ENCODE measurements at places on chromosomes 16 and 17.

DNA sequence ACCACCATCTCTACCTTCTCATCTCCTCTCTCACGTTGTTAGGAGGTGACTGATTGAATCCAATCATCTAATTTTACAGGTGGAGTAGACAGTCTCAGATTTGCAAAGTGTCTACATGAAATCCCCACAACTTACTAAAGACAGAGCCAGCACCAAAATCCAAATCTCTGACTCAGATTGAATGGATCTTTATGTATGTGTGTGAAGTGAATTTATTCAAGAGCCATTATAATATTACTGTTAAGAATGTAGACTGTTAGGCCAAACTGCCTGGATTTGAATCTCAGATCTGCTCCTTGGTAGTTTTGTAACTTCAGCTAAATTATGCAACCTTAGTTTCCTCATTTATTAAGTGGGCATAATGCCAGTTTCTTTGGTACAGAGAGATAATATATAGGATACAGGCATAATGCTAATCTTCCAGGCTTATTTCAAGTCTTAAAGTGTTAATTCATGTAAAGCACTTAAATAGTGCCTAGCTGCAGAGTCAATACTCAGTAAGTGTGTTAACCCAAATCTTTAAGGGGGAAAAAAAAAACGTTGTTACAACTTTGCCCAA lies 12.7 kb downstream of the CNEP1R1 start:
- no peak for DNase-seq

GRCh38 chr17:46877466-46877865 lies 26.1 kb downstream of the WNT9B start:
- no peak for DNase-seq

GRCh38 chr17:7559320-7560171 lies 996 bp downstream of the TNFSF13 start:
- no peak for DNase-seq

GRCh38 chr17:41965694-41966462 lies 717 bp upstream of the CNP start:
- DNase-seq = peak; percentile 78

- peak; percentile 74 for DNase-seq
These were observed 87.1 kb downstream of the CYTH1 start for GRCh38 chr17:78694805-78695531.

GRCh38 chr17:29722411-29723198 lies 99.9 kb upstream of the CORO6 start:
- peak; percentile 94 for DNase-seq

GRCh38 chr16:55169780-55170179 lies 154.2 kb upstream of the IRX6 start:
- no peak for DNase-seq

GRCh38 chr17:59845595-59846393 lies 46.9 kb downstream of the TUBD1 start:
- peak; percentile 73 for DNase-seq

GRCh38 chr17:80428796-80429195 lies 13.8 kb downstream of the ENDOV start:
- no peak for DNase-seq

DNA sequence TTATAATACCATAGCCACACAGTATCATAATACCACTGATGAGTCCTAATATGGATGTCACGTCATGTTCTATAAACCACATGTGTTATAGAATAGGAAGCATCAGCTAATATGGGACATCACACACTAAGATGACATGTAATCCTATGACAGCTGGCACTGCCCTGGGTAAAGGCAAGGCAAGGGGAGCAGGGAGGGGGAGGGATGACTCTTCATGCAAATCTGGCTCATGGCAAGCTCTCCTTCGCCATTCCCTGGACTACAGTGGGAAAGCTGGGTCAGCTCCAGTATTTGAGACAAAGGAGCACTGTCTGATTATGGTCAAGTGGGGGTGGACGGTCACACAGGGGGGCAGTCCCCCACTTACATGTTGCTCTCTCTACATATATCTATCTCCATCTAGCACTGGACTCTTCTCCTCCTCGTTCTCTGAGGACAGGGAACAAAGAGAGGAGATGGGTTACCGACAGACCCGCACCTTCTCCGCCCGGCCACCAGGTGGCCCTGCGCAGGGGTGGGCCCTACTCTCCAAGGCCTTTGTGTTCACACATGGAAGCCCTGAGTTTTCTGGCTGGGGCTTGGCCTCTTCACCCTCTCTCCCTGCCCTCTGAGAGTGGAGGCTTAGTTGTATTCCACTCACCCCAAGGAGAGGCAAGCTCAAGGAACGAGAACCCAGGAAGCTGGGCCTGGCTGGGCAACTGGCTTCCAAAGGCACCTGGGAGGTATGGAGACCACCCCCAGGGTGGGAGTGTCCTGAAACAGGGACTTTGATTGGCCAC lies 23.4 kb upstream of the MPO start:
- DNase-seq = peak; percentile 74

DNA sequence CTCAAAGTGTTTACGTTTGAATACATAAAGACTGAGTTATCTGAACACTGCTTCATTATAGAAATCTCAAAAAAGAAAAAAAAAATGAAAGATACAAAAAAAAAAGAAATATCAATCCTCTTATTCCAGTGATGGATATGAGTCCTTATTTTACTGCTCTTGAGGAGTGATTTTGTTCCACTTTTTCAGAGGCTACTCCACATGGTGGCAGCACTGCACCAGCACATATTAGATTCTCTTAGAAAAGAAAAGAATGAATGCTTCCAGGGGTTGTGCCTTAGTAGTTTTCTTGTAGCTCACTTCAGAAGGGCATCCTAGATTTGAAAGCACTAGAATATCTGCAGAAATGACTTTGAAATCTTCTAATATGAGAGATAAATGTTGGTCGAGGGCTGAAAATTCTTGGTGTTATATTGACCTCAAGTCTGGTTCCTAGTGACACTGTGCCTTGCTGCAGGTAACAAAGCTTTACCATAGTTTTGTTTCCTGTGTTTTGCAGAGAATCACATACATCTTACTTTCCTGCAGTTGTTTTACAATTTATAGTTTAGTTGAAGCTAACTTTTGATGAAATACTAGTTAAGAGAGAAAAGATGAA lies 25.9 kb downstream of the AP2B1 start:
- DNase-seq = peak; percentile 55

DNA sequence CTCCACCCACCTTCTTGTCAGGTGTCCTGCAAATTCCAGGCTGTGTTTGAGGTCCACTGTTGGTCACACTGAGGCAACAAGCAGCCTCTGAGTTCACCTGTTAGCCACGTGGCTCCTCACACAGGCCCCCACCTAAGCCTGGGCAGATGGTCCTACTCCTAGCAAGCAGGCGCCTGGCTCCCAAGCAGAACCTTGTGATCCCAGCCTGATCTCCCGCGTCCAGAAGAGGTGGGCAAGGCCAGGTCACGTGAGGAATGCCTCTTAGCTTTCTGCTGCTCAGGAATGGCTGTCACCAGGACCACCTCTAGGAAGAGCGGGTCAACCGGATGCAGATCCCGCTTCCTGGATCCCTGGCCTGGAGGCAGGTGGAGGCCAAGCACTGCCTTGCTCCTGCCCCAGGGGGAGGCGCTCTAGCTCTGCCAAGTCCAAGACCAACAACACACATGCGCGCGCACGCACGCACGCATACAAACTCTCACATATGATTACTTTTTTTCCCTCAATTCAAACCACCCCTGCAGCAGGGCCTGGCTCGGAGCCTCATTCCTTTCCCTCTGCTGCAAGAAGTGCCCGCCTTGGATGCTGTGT lies 9.5 kb downstream of the CYB561 start:
- DNase-seq = no peak

- peak; percentile 72 for DNase-seq
These were observed 355.3 kb downstream of the TOX3 start for GRCh38 chr16:52191531-52192134.

GRCh38 chr17:44780161-44780560 lies 21.4 kb downstream of the ADAM11 start:
- DNase-seq = no peak

GRCh38 chr16:68711421-68712139 lies 25.5 kb upstream of the CDH1 start:
- DNase-seq = peak; percentile 39

- no peak for DNase-seq
These were observed 232.3 kb upstream of the NLRP1 start for GRCh38 chr17:5816491-5817070.

GRCh38 chr17:55576996-55577586 lies 65.8 kb upstream of the SMIM36 start:
- peak; percentile 78 for DNase-seq

GRCh38 chr17:78365561-78366108 lies 5.8 kb upstream of the SOCS3 start:
- no peak for DNase-seq

- DNase-seq = no peak
These were observed 26.8 kb downstream of the LITAFD start for GRCh38 chr16:8908810-8909468.
